ENCODE measurements at places on chromosomes 5 and 9.
A peak's percentile ranks its signal among the peaks of the same experiment; 100 is the strongest.

GRCh38 chr5:15948190-15948589, 231.4 kb downstream of the MARCHF11 start:
- no peak for DNase-seq

- DNase-seq = peak; percentile 67
Observed at GRCh38 chr9:129489838-129490582, 130.9 kb downstream of the C9orf50 start.

DNA sequence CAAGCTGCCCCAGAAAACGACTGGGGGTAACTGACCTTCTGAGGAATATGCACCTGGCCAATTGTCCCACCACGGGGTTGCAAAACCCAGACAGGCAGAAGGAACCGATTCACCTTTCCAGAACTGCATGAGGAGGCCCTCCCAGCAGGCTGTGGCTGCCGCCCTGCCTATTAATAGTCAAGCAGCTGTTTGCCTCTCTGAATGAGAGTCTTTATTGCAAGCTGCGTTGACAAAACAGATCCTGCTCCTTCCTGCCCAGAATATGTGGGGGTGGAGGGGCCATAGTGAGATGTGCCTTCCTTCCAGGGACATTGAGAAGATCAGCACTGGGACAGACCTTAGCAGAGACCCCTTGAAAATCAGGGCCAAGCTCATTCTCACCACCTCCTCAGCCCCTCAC, 18.3 kb upstream of the TCOF1 start:
- DNase-seq = no peak

DNA sequence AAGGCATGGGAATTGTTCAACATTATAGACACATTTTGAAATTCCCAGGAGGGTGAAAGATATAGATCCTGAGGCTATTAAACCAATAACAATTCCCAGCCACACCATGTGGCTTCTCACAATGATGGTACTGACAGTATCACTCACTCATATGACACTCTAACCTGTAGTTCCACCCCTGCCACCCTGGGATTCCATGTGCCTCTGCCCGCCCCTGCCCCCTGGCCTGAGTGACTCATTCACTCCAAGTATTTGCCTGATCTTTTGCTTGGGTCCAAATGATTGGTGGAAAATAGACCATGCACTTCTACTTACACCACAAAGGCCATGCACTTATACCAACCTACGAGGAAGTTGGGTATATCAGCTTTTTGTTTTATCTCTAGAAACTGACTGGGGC, 305.2 kb upstream of the DAB2 start:
- DNase-seq = no peak

GRCh38 chr5:11148810-11149539, 387.9 kb upstream of the DAP start:
- DNase-seq = no peak

DNA sequence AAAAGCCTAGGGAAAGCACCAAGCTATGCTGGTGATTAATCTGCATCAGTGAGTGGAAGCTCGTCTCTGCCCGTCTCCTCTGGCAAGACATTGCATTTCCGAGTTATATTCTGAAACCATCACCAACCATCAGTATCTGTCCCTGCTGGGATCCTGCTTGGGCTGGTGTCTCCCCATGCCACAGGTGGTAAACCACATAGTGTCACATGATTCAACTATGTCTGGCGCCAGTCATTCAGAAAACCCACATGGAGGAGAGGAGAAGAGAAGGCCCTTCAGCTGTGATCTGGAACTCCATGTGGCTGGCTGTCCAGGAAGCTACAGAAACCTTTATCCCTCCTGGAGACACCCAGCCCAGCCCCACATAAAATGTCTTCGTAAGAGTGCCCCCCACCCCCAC, 4.8 kb downstream of the IL9 start:
- no peak for DNase-seq

GRCh38 chr9:91948597-91949391, 1.2 kb downstream of the ROR2 start:
- DNase-seq = peak; percentile 67

- DNase-seq = no peak
Observed at GRCh38 chr5:15214010-15214409, 286.0 kb upstream of the FBXL7 start.

GRCh38 chr5:154209591-154210081, 19.1 kb downstream of the GALNT10 start:
- no peak for DNase-seq

DNA sequence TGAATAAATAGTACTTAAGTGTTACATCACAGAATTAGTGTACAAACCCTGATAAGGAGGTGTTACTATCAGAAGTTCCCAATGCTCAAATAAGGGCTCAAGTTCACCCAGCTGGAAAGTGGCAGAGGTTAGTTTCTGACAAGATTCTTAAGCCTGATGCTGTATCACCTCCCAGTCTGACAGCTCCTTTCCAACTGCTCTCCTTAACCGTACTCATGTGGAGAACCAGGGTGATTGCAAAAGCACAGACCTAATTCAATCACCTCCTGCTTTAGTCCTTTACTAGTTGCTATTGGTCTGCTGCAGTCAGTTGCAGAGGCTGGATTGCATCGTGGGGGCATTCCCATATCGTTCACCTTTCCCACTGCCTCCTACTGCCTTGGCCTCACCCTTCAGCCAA, 100.4 kb upstream of the ZNF618 start:
- DNase-seq = no peak

DNA sequence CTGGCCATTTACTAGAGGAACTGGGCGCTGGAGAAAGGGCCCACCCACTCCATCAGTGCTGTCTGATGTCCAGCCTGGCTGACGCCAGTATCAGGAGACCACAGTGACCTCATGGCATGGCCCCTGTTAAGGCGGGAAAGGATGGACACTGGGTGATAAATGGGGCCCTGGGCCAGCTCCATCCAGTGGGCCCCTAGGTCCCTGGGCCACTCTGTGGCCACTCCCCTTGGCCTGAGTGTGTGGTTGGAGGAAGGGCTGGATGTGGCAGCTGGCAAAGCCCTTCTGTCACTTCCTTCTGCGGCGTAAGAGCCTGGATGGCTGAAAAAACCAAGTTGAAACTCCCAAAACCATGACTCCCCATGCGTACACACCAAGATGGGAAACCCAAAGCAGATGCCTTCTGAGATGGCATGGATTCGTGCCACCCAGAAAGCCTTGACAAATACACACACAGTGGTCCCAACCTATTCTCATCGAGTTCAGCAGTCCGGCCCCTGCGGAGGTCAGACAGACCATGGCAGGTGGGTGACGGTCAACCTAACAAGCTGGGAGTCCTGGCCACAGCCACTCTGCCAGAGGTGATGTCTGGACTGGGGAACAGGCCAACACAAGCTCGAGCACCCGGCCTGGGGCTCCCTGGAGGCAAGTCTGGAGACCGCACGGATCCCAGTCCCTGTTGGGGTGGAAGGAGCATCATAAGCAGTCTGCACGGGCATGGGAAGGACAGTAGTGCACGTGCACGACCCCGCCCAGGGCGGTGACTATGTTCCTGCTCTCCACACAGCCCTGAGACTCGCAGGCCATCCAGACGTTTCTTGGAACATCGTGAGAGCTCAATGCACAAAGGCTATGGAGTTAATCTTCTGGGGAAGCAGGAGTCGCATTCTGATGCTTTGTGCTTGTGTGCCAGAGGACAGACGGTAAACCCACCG, 45.2 kb upstream of the NOTCH1 start:
- no peak for DNase-seq

DNA sequence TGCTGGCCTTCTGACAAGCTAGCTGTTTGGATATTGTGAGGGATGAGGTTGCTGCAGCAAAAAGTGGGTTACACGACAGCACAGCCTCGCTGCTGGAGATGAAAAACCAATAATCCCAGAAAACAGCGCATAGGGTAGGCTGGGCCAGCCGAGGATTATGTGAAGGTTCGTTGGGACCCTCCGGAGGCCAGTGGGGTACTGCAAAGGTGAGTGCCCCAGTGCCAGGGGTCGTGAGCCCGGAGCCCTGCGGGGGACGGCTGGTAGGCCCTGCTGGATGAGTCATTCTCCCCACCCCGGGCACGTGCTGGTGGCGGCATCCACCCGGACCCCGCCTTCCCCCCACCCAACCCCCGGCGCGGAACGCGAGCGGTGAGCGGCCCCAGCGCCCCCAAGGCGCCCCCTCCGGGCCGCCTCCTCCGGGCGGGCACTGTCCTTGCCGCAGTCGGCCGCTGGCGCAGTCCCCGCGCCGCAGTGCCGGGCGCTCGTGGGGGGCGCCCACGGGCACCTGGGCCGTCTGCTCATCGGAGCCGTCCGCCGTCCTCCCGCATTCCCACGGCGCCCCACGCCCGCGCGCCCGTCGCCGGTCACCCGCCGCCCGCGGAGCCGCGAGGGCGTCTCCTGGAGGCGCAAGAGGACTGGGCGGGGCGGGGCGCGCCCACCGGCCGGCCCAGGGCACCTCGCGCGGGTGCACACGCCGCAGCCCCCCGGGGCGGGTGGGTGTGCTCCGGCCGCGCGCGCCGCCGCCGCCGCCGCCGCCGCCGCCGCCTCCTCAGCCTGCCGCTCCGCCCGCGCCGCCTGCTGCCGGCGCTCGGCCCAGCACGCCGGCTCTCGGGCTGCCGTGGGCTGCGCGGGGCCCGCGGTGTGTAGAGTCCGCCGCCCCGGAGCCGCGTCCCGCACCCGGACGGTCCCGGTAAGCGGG, at the start of gene PHF24:
TSS of gene PHF24 (plus strand) at position 794 of the 919 bp plus-strand sequence. CDS start 13,014 bp downstream, outside the sequence.
- no peak for DNase-seq

DNA sequence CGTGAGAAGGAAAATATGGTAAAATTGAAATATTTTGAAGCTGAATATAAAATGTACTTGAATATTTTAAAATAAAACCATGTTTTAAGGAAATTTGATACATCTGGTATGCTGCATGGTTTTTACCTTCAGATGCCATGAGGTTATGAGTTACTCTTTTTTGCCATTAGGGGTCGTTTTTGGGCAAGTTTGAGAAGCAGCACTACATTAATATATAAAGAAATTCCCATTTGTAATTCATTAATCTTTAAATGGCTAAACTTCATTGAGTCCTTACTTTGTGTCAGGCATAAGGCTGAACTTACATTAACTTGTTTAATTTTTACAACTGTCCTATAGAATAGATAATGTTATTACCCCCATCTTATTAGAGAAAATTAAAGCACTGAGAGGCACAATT, 152.3 kb downstream of the KDM4C start:
- DNase-seq = peak; percentile 48

DNA sequence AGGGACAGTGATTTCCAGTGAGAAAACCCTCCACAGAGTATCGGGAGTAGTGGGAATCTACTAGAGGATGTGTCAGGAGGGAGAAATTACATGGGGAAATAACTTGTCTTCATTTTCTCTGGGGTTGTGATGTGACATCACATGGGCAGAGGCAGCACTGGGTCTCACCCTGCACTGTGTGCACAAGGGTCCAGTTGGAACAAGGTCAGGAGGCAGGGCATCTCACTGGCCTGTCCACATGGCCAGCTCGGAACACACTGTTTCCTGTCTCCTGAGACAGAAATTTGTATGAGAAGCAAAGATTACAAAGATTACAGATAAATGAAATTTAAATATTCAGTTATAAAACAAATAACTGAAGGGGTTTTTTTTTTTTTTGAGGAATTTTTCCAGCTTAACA, 62.6 kb upstream of the ECM2 start:
- no peak for DNase-seq

DNA sequence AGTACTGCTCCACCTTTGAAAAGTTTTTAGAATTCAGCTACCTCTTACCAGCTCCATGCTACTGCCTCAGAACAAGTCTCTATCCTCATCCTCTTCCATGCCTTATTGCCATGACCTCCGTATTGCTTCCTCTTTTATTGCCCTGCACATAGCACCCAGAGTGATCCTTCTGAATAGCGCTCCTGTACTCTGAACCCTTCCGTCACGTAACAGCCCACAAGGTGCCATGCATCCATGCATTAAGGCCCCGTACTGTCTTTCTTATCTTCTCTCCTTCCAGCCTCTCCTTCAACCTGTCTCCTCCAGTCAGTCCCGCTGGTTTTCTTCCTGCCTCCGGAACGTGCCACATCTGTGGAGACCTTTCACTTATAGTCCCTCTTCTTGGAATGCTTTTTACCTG, 273.3 kb upstream of the SEMA6A start:
- DNase-seq = no peak

DNA sequence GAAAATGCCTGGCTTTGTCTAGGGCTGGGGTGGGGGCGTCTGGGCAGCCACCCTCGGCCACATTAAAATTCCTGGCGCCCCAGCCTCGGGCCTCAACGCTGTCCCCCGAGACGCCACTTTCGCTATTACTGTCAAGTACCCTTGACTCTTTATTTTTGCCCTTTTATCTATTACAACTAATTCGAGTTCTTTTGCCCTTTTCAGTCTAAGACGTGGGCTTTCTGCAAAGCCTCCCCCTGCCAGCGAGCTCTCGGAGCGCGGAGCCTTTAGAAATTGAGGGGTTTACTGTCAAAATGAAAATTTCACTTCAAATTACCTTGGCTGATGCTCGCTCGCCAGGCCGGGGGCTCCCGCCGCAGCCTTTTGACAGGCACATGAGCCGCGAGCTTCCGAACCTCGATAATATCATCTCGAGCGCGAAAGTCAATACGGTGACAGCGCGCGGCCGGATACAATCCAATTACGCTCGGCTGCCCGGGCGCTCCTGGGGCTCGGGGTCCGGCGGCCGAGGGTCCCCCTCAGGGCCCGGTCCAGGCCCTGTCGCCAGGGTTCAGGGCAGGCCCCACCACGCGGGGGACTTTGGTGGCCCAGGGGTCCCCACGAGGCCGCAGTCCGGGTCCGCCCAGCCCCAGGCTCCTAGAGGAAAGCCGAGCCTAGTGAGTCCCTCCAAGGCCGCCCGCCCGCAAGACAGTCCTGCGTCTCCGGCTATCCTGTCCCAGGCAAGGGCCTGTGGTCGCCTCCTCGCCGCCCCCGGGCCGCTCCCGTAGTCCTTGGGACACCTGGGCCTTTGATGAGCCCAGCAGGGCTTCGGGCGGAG, 6.7 kb downstream of the IRX4 start:
- DNase-seq = no peak

DNA sequence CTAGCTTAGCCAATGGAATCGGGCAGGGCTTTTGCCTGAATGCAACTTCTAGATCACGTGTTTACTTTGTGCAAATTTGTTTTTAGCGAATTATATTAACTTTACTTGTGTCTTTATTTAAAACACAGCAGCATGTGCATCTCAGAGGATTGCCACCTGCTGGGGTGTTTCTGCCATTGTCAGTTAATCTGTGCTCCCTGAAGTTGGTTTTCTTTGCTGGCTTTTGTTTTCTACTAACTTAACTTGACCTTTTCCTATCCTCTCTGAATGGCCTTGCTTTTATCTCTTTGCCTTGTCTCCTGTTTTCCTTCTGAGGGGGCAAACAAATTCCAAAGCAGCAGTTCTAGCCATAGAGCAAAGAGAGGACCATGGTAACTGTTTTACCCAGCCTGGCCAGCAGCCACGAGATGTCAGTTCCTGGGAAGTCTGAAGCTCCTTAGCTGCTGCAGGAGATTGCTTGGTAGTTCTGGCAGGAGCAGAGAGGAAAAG, 67.6 kb downstream of the ARHGEF28 start:
- DNase-seq = peak; percentile 71

DNA sequence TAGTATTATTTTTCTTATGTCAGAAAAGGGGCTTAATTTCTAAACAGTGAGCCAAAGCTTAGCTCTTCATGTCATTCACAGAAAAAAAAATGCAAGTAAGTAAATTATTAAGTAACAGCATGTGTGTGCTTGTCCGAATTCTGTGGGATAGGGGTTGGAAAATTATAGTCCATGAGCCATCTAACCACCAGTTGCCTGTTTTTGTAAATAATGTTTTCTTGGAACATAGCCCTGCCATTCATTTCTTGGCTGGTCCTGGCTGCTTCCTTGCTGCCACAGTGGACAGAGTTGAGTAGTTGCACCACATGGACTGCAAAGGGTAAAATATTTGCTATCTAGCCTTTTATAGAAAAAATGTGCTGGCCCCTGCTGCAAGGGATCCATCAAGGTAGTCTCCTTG, 513.7 kb upstream of the WWC1 start:
- peak; percentile 28 for DNase-seq

Measured in fibroblast of pulmonary artery (primary cell).